ENCODE measurements at places on chromosomes 11 and 22.
A peak's percentile ranks its signal among the peaks of the same experiment; 100 is the strongest.

GRCh38 chr22:39379756-39380730, 19.5 kb upstream of the TAB1 start:
- no peak for DNase-seq

GRCh38 chr11:21635394-21636145, 557.3 kb upstream of the ANO5 start:
- no peak for DNase-seq

GRCh38 chr11:64919627-64920026, 2.6 kb upstream of the ATG2A start:
- DNase-seq: no peak

- no peak for DNase-seq
Observed at GRCh38 chr11:132126973-132127899, 756.8 kb downstream of the NTM start.

DNA sequence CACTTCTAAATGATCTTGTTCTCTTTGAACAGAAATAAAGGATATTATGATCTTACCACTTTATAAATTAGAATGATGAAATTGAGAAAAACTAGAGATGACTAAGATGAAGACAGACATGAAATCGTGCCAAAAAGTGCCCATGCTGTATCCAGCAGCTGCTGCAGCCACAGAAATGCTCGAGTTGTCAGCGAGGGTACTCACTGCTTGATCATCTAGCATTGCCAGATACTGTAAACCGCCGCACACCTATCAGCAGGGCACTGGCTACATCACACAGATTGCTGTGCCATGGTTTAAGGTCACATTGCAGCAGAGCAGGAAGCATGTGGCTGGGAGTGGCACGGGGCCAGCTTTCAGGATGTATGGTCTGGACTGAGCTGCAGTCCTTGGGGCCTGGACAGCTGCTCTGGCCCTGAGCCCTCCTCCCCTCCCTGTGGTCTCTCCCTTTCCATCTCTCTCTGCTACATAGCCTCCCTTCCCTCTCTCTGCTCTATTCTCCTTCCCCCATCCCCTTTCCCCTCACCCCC, 51.0 kb upstream of the SEPTIN5 start:
- peak; percentile 47 for DNase-seq

GRCh38 chr11:68524681-68525080, 64.1 kb downstream of the PPP6R3 start:
- DNase-seq: no peak

DNA sequence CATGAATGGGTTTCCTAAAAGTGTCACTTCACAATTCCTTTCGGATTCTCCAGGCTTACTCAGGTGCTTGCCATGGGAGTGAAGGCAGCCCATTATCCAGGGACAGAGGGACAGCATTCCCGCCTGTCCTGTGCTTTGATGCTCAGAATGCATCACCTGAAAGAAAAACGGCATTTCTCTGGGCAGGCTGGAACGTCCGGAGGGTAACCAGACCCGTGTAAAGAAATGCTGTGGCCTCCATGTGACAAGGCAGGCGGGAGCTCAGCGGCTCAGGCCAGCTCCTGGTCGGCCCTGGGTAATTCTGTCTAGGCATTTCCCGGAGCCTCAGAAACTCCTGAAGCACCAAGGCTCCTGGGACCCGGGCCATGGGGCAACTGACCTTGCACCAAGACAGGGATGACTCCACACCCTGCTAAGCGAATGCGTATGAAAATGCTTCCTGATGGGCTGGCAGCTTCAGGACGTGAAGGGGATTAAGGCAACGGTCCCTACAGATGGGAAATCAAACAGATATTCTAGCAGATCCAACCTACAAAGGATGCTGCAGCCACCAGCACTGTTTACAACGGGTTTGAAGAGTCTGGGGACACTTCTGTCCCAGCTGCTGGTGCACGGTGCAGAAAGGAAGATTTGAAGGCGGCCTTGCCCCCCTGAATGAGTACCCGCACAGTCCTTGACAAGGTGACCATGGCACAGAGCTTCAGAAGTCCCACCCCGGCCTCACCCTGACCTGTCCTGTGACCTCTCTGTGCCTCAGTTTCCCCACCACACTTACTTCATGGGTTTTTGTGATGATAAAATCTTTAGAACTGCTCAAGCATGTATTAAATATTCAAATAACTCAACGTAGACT, 13.6 kb upstream of the FGF3 start:
- no peak for DNase-seq

- DNase-seq: no peak
Observed at GRCh38 chr11:124440608-124441007, 4.9 kb downstream of the OR8B8 start.

- no peak for DNase-seq
Observed at GRCh38 chr11:1776944-1777715, 13.4 kb upstream of the CTSD start.

- DNase-seq: no peak
Observed at GRCh38 chr11:93192163-93192562, 5.6 kb downstream of the SLC36A4 start.

DNA sequence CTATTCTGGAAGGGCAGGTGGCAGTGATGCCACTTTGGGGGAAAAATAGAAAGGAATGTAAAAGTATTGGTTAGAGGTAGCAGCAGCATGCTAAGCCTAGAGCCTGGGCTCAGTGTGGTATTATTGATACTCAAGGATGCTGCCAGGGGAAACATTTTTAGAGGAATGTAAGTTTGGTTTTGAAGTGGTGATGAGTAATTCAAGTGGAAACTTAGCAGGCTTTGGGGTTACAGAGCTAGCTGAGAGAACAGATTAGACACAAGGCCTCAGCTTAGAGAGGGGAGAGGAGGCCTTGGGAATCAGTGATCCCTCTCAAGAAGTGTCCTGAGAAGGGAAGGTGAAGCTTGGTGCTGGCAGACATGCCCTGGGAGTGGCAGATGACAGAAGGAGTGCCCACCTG, 32.9 kb upstream of the DDI1 start:
- DNase-seq: no peak

DNA sequence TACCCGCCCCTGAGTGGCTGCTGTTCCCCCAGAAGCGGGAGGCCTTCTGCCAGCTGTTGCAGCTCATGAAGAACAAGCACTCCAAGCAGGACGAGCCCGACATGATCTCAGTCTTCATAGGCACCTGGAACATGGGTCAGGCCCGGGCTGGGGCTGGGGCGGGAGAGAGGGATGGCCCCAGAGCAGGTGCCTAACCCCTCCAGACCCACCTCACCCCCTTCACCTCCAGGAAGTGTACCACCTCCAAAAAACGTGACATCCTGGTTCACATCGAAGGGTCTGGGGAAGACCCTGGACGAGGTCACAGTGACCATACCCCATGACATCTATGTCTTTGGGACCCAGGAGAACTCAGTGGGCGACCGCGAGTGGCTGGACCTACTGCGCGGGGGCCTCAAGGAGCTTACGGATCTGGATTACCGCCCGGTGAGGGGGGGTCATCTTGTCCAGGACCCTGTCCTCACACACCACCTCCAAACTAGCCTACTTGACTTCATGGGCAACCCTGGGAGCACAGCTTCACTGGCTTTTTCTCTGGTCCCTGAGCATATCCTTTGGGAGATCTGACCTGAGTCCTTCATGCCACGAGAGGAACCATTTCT, 6.3 kb downstream of the INPPL1 start:
- DNase-seq: no peak

DNA sequence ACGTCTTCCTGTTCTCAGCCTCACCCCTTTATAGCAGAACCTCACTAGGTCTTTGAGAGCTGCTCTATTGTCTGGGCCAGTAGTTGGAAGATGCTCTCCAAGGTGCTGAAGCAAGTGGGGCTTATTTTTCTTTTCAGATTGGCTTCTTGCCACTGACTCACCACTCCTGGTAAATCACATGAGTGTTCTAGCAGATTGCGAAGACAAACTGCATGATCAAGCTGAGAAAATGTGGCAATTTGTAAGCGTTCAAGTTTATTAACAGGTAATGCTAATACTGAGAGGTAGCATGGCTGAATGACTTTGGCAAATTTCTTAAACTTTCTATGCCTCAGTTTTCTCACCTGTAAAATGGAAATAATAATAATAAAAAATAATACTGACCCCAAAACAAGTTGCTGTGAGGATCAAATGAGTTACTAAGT, 59.2 kb downstream of the CACNG2 start:
- no peak for DNase-seq

DNA sequence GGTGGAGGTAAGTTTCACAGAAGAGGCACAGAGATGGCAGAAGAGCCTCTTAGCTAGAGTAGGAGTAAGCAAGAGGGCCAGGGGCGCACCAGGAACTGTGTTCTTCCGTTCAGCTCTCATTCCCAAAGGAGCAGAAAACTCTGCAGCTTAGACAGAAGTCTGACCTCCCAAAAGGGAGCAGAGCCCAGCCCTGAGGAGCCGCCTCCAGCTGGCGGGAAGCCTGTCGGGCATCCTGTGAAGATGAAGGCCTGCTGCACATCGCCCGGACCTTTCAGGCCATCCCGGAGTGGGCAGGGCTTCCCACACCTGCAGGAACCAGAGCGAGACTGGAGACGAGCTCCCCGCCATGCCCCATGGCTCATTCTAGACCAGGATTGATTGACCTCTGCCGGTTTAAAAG, 1102.8 kb downstream of the BRD1 start:
- no peak for DNase-seq

All from NCI-H2107 (cell line).